ENCODE measurements at places on chromosomes 1 and 21. TPM values are rescaled to one million over a fixed set of nuclear protein-coding genes. Genes with fewer than 3 reads are reported as not detected.

ARHGEF19 gene
- total RNA-seq = 5.7 TPM

PRRX1 gene
- not detected for total RNA-seq

SCCPDH gene
- total RNA-seq = 39.4 TPM

BRDT gene
- not detected for total RNA-seq

RNU1-3 gene
- 1,043 TPM for total RNA-seq

ADGRL2 gene
- not detected for total RNA-seq

YIPF1 gene
- total RNA-seq = 15.6 TPM

TMEM61 gene
- not detected for total RNA-seq

POLR3GL gene
- total RNA-seq = 22.3 TPM

SPRR2E gene
- total RNA-seq = not detected

SRRM1 gene
- total RNA-seq = 263 TPM

SGIP1 gene
- total RNA-seq = not detected

CASQ2 gene
- not detected for total RNA-seq

ACTL8 gene
- total RNA-seq = not detected

DIO1 gene
- total RNA-seq = not detected

CFAP74 gene
- total RNA-seq = 0.41 TPM

MPC2 gene
- total RNA-seq = 69.4 TPM

NR1I3 gene
- not detected for total RNA-seq

MRPL37 gene
- total RNA-seq = 194 TPM

PLPPR4 gene
- not detected for total RNA-seq

RHD gene
- not detected for total RNA-seq

KDF1 gene
- 0.27 TPM for total RNA-seq

EIF2D gene
- 102 TPM for total RNA-seq

YTHDF2 gene
- 72.2 TPM for total RNA-seq

TMEM79 gene
- 8.0 TPM for total RNA-seq

COL11A1 gene
- total RNA-seq = not detected

AVPR1B gene
- total RNA-seq = not detected

C1orf185 gene
- not detected for total RNA-seq

KCNA3 gene
- 15.5 TPM for total RNA-seq

RNU1-2 gene
- 820 TPM for total RNA-seq
